ENCODE measurements at places on chromosomes 3 and 15. TPM values are rescaled to one million over a fixed set of nuclear protein-coding genes. Genes with fewer than 3 reads are reported as not detected.

- DNase-seq = no peak
Observed at GRCh38 chr15:28989239-28989830, 103.6 kb downstream of the APBA2 start.

- DNase-seq = no peak
Observed at GRCh38 chr3:149454746-149455145, 19.8 kb upstream of the TM4SF4 start.

The MRAS gene
- 24.7 TPM for total RNA-seq

- no peak for DNase-seq
Observed at GRCh38 chr3:184827572-184827971, 15.6 kb downstream of the VPS8 start.

The LRRC31 gene
- total RNA-seq = not detected

Data from neural crest cell (in vitro differentiated cells).